ENCODE measurements at places on chromosomes 12 and 14.

DNA sequence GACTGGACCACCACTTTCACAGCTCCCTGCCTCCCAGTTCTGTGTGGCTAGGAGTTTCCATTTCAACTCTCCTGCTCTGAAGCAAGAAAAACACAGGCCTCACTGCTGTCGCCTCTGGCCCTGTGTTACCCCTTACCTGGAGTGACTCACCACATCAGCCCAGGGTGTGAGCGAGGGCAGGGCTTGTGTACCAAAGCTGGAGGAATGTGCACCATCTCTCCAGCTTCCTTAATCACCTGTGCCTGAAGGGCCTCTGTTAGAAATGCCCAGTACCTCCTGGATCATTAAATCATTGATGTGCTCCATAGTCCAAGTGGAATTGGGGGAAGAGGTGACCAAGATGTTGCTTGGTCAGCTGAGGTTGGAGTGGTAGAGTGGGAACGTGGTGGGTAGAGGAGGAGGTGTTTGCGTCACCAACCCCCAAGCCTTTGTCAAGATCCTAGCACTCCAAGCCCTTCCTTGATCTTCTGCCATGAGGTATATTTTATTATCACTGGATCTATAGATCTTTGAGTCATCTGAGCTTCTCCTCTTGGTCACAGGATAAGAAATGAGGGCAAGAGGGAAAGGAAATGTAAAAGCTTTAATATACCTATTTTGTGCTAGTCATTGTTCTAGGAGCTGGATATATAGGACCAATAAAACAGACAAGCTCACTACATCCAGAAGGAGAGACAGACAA is 51.3 kb downstream of the SSPN start:
- DNase-seq: no peak

GRCh38 chr12:124862768-124863415 is 772 bp downstream of the SCARB1 start:
- DNase-seq: peak; percentile 5

DNA sequence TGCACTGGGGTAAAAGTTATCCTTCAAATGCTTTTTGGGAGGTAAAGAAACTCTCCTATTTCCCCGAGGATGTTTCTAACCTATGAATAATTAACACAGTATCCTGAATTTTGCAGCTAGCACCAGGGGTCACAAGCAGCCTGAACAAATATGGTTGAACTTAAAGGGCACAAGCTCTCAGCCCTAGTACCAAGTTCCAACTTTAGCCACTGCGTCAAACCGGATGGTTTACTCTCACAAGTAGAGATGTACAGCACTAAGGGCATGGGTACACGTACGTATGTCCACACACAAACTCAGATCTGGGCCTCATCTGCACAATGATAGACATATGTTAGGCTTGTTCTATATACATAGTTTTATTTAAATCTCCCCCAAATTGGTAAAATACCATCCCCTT is 4.7 kb downstream of the CCDC88C start:
- no peak for DNase-seq

- no peak for DNase-seq
Measured at GRCh38 chr12:100437038-100437841, 36.4 kb upstream of the NR1H4 start.

DNA sequence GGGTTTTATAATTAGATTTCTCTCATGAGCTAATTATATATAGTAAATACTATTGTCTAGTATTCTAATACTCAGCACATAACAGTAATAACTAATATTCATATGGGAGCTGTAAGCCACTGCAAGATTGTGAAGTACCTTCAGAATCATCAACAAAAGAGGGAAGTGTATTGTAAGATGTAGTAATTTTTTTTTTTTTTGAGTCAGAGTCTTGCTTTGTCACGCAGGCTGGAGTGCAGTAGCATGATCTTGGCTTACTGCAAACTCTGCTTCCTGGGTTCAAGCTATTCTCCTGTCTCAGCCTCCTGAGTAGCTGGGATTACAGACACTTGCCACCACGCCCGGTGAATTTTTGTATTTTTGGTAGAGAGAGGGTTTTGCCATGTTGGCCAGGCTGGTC is 3.1 kb downstream of the GPR33 start:
- DNase-seq: no peak

DNA sequence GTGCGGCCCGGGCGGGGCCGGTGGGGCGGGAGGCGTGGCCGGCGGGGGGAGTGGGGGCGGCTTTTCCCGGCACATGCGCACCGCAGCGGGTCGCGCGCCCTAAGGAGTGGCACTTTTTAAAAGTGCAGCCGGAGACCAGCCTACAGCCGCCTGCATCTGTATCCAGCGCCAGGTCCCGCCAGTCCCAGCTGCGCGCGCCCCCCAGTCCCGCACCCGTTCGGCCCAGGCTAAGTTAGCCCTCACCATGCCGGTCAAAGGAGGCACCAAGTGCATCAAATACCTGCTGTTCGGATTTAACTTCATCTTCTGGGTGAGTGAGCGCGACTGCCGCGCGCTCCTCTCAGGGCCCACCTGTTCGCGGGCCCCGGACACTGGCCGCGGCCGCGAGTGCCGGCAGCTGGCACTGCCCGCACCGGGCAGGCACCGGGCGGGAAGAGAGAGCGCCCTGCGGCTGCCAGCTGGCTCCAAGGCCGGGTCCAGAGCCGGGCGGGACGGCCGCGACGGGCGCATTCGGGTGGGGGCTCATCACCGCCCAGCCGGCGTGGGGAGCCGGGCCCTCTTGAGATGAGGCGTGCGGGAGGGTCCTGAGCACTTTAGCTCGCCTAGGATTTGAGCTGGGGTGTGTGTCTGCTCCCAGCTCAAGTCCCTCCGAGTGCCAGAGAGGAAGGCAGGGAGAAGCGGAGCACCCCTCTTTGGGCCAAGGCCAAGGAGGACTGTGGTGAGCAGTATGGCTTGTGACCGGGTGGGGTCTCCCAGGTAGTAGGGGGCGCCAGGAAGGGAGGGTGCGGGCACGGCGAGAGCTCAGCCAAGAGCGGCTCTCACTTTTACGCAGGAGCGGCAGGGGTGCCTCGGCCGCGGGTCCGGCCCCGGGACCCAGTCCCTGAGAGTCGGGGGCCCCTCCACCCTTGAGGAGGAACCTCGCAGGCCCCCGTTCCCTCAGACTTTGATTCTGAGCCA is at the start of gene CD9:
Gene CD9, plus strand, starts transcription at position 145 of the 957 bp plus-strand sequence. Its CDS starts 100 bp downstream, at position 245.
- no peak for DNase-seq

- DNase-seq: no peak
Measured at GRCh38 chr12:71607494-71608330, 55.9 kb downstream of the ZFC3H1 start.

DNA sequence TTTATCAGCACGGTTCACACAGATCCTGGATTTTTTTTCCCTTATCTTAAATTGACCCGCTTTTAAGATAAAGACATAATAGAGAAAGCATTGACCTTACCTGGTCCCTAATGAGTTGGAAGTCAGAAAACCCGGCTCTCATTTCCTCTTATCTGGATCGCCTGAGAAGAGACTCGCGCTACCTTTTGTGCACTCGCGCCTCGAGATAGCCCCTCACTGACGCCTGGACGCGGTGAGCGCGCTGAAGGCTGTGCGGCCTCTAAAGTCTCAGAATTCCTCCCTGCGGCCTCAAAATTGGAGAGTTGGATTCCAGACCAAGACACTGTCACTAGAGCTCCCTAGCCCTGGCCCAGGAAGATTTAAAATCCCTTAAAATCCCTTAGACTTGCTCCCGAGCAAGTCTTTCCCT is 7.0 kb downstream of the NKX2-1 start:
- DNase-seq: no peak

DNA sequence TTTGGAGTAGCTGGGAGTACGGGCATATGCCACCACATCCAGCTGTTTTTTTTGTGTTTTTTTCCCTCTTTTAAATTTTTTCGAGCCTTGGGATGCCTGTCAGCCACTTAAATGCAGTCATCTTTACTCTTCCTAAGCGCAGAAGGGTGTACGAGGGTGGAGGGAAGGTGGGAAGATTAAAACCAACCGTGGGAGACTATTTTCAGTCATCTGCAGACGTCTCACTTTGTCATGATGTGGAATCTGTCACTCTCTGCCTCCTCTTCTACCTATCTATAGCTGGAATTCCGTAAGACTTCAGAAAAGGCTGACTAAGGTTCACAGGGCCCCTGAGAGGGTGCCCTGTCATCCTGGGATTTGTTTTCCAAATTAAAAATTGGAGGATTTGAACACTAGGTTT is 105.3 kb downstream of the SAMD4A start:
- DNase-seq: no peak

DNA sequence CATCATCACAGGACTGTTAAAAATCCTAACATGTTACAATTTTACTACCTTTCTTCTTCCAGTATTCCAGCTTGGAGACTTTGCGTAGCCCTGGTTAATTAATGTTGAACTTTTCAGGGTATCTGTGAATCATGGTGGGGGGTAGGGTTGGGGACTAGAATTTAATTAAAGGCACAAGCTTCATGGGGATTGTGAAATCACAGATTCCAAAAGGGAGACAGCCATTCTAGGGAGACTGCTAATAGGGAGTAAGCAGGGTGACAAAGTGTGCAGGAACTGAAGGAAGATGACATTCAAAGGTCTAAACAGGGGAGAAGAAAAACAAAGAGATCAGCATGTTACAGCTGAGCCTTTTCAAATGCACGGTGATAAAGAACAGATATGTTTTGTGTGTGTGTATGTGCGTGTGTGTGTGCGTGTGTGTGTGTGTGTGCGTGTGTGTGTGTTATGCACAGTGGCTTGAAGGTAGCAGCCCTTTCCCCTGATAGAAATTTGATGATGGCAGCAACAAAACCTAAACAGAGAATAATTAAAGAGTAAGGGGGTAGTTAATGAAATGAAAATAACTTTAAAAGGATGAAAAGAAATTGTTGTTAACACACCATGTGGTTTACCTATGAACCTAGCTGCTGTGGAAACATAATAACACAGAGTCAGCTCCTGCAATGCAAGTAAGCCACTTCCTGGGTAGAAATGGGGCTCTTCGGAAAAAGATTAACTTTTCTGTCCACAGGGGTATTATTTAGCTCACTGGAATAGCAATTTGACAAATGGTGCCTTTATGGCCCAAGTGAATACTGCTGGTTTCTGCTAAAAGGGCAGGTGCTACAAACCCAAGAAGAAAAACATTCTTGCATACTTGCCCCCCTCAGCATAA is 581.7 kb downstream of the DIO2 start:
- peak; percentile 39 for DNase-seq

DNA sequence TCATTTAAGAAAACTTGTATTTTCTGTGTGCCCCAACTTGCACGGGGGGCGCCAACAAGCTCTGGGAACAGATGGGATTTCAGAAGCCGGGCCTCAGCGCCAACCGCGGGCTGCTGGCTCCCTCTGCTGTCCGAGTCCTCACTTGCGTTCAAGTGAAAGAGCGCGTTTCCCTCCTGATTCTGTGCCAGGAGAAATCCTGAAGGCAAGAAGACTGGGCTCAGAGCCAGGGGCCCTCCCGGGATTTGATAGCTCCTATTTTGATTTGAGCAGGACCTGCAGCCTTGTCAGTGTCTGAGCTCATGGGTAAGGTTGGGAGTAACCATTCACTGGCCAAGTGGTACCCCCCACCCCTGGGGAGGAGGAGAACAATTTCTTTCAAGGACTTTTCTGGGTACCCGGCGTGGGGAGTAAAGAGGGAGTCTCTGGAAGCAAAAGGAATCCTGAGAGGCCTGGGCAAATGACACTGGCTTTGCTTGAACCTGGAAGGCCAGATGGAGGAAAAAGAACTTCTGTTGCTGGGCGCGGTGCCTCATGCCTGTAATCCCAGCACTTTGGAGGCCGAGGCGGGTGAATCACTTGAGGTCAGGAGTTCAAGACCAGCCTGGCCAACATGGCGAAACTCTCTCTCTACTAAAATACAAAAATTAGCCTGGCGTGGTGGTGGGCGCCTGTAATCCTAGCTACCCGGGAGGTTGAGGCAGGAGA is 179.0 kb upstream of the RGS6 start:
- DNase-seq: peak; percentile 46

DNA sequence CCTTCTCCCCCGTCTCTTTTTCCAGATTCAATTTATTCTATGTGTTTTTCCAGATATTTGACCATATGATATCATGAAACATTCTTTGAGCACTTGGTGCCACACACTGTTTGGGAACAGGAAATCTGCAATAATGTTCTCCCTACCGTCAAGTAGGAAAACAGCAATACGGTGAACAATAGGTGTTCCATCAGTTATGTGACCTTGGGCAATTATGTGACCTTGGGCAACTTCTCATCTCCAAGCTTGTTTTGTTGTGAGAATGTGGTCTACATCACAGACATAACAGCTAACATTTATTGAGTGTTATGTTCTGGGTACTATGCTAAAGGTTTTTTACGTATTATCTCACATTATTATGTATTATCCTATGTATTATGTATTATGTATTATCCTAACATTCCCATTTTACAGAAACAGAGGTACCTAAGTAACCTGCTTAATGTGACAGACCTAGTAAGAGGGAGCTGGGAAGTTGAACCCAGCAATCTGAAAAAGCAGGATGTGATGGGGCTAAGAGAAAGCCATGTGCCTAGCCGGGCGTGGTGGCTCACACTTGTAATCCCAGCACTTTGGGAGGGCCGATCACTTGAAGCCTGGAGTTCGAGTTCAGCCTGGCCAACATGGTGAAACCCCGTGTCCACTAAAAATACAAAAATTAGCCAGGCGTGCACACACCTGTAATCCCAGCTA is 1.2 kb upstream of the NEK9 start:
- no peak for DNase-seq

DNA sequence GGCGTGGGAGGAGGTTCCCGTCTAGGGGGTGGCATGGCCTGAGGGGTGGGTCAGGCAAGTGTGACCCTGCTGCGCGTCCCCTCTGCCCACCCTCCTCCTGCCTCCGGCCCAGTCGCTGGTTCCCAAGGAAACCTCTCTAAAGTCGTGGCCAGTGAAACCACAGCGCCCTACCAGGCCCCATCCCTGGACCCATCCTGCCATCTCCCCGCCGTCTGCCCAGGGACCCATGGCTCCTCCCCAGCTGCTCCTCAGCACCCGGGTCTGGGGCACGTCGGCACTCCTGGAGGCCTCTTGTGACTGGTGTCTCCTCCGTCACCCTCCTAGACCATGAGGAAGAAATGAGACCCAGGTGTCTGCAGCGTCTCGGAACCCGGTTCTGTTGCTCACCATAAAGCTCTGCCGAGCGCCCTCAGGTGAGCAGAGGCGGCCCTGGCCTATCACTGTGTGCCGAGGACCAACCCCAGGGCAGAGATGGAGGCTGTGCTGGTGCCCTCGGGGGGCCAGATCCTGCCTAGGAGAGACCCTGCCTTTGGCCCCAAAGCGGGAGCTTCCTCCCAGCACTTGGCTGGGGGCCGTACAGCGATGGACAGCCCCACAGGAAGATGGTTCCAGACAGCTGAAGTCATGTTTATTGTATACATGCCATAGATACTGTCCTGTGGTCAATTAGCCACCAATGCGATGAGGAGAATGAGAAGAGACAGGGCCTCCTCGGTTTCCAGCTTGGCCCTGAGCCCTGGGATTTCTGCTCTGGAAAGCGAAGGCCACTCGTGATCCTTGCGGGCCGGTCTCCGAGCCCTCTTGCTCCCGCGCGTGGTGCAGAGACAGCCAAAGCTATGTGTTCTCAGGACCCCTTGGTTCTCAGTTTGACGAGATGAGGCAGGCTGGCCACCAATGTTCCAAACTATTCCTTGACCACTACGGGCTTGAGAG is 222.5 kb upstream of the RTL1 start:
- DNase-seq: no peak

Data from RCC 7860 (cell line).